ENCODE measurements at places on chromosomes 16 and 17.
A peak's percentile ranks its signal among the peaks of the same experiment; 100 is the strongest.

GRCh38 chr17:73841431-73842060 is 197.3 kb upstream of the SDK2 start:
- no peak for DNase-seq

GRCh38 chr17:40349895-40350688 is 14.4 kb downstream of the GJD3 start:
- no peak for DNase-seq

GRCh38 chr17:35052241-35052610 is 11.3 kb downstream of the RFFL start:
- no peak for DNase-seq

GRCh38 chr17:82297280-82297713 is 20.1 kb downstream of the CD7 start:
- peak; percentile 22 for DNase-seq

GRCh38 chr17:3835410-3836229 is 10.4 kb downstream of the NCBP3 start:
- DNase-seq, result no peak

DNA sequence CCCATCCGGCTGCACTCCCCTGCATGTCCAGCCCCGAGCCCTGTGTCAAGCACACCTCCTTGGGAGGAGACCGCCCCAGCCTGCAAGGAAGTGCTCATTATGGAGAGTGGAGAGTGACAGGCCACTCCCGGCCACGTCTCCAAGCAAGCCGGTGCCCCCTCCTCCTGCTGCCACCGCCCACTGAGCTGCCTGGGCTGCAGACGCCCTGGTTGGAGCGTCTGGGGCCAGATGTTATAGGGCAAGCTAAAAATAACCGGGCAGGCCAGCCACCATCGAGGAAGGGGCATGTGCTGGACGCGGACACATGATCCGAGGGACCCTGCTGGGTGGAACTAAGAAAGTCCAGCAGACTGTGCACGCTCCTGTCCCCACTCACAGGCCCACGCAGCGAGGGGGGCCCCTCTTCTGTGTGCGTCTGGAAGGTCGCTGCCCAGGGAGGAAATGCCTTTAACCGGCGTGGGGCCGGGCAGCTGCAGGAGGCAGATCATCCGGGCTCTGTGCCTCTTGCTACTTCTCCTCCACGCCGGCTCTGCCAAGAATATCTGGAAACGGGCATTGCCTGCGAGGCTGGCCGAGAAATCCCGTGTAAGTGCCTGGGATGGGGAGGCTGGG is at the start of gene WFDC1:
Gene WFDC1, plus strand, starts transcription at position 348 of the 612 bp plus-strand sequence. Its CDS starts 94 bp downstream, at position 442.
- DNase-seq, result peak; percentile 39

GRCh38 chr16:65675161-65675560 is 553.3 kb upstream of the CDH11 start:
- DNase-seq, result no peak

- DNase-seq, result no peak
Measured at GRCh38 chr16:70345840-70346239, 863 bp upstream of the DDX19A start.

GRCh38 chr17:78214706-78215061 is 631 bp downstream of the BIRC5 start:
- DNase-seq, result no peak

GRCh38 chr17:69499318-69499717 is 84.8 kb downstream of the MAP2K6 start:
- DNase-seq, result no peak

DNA sequence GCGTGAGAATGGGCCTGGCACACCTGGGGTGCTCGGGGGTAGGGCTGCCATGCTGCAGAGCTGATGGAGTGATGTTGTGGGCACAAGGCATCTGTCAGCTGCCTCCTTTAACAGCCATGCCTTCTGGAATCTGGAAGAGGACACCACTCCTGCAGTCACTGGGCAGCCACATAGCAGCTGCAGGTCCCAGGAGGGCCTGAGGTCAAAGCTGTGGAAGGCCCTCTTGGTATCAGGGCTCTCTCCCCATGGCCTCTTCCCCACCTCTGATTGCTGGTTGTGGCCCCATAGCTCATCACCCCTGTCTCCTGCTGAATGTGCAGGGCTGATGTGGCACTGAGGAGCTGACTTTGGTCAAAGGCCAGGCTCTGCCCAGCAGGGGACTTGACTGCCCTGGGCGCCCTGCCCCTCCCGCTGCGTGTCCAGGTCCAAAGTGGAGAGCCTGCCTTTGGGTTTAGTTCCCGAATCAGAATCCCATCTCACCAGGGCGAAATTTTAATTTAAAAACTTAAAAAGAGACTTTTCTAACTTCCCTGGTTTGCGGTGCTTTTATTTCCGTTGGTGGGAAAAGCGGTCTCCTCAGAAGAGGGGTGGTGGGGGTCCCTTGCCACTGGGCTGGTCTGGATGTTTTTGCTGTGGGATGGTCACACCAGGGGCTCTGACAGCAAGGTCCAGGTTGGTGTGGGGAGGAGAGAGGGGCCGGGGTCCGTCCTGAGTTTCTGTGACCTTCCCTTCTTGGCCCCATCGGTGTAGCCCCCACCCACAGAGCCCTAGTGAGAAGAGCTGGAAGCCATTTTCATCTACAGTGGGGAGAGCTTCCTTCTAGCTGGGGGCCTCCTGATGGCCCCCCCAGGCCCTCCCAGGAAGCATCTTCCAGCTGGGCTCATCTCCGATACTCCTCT is 5.9 kb downstream of the UBALD2 start:
- DNase-seq, result no peak

GRCh38 chr16:77335652-77336234 is 99.1 kb downstream of the ADAMTS18 start:
- DNase-seq, result no peak

- no peak for DNase-seq
Measured at GRCh38 chr17:3547628-3548027, 10.0 kb downstream of the TRPV3 start.

GRCh38 chr16:27414788-27415431 is 12.9 kb downstream of the IL21R start:
- no peak for DNase-seq

- DNase-seq, result peak; percentile 73
Measured at GRCh38 chr16:58494981-58495520, 4.9 kb upstream of the NDRG4 start.
